Aortic smooth muscle cell (primary cell): ENCODE measurements at places on chromosomes 5 and 9. TPM values are rescaled to one million over a fixed set of nuclear protein-coding genes. Genes with fewer than 3 reads are reported as not detected.

OTULINL gene
- not detected in 2 replicates for total RNA-seq

EFCAB9 gene
- total RNA-seq = not detected in 2 replicates

PGM5 gene
- 47.8 and 66.7 TPM in 2 replicates for total RNA-seq

ARL14EPL gene
- total RNA-seq = not detected in 2 replicates

PGGT1B gene
- 15.2 and 16.7 TPM in 2 replicates for total RNA-seq

TMEM171 gene
- total RNA-seq = 1.2 and 3.6 TPM in 2 replicates

WDR38 gene
- total RNA-seq = not detected in 2 replicates

TPPP gene
- 0.93 and 1.1 TPM in 2 replicates for total RNA-seq

HK3 gene
- under 0.01 TPM in 1 of 2 replicates, not detected in the other for total RNA-seq

EGFLAM gene
- 6.0 and 8.9 TPM in 2 replicates for total RNA-seq

PAEP gene
- total RNA-seq = not detected in 2 replicates

BARX1 gene
- not detected in 2 replicates for total RNA-seq

MELK gene
- 18.8 and 26.2 TPM in 2 replicates for total RNA-seq

AQP7 gene
- 0.40 and 1.8 TPM in 2 replicates for total RNA-seq

HCN1 gene
- total RNA-seq = not detected in 2 replicates

NDUFS4 gene
- 115 and 139 TPM in 2 replicates for total RNA-seq
